Right ventricle myocardium inferior (tissue), 1 donor: ENCODE measurements at places on chromosomes 5 and 9. TPM values are rescaled to one million over a fixed set of nuclear protein-coding genes. Genes with fewer than 3 reads are reported as not detected.

IL33 gene
- 29.6 TPM for total RNA-seq

SNCAIP gene
- 1.7 TPM for total RNA-seq

KLHL3 gene
- 23.3 TPM for total RNA-seq

- no peak for DNase-seq
Measured at GRCh38 chr5:31364881-31365636, 166.8 kb downstream of the DROSHA start.

GRCh38 chr9:8926461-8926860 is 1126.9 kb upstream of the DMAC1 start:
- no peak for DNase-seq

- no peak for DNase-seq
Measured at GRCh38 chr9:134391319-134392231, 65.3 kb downstream of the RXRA start.

- no peak for DNase-seq
Measured at GRCh38 chr5:55855509-55855908, 4.4 kb downstream of the IL31RA start.

DNA sequence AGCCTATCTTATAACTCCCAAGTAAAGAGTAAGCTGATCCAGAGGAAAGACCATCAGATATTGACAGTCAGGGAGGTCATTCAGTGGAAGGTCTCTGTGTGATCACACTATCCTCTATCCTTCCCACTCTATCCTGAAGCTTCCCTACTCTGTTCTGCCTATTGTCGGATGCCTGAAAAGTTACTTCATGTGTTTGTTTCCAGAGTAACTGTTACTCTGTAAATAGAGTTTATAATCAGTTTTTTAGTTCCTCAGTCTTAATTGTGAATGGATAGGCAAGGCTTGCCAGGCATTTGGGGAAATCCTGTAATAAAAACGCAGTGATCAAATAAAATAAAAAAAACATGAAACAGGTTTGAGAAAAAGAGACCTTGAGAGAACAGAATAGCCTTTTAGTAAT is 79.8 kb downstream of the XRCC4 start:
- no peak for DNase-seq

DNA sequence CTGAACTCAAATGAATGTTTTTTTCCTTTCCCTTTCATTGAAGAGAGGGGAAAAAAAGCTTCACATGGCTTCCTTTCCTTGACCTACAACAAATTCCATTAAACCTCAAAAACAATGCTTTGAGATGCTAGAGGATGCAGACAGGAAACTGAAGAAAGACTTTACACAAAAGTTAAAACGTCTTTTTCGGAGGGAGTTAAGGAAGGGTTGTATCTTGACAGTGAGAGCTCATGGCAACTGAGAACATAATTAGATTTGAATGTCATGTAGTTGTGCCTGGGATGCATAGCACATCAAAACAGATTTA is 66.4 kb downstream of the EBF1 start:
- no peak for DNase-seq

GRCh38 chr9:88372103-88372654 is 16.1 kb upstream of the SPIN1 start:
- no peak for DNase-seq

DNA sequence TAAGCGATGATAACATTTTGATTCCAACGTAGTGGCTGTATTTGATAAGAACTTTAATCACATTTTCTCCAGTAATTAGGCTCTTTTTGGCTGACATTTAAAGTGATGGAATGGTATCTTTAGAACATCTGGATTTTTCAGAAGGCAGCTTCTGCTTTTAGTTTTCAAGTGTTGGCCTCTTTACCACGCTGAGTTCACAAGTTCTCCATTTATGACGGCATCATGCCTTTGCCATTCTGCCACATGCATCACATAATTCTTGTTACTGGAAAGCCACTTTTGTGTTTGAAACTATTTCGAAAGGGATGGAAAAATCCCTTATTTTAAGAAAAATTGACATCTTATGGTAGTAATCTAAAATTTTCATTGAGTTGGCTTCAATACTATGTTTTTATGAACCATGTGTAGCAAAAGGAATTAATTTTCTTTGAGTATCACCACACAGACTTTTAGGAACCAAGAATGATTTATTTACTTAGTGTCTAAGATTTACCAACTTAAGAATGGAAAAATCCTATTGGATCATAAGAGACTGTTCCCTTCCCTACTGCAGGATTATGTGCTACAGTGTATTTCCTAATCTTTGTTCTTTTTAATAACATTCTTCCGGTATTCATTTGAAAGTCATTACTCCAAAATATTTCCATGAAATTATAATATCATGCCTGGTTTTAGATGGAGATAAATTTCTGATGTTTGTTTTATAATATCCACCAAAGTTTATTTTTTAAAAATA is 344.2 kb downstream of the ADGRV1 start:
- no peak for DNase-seq

DNA sequence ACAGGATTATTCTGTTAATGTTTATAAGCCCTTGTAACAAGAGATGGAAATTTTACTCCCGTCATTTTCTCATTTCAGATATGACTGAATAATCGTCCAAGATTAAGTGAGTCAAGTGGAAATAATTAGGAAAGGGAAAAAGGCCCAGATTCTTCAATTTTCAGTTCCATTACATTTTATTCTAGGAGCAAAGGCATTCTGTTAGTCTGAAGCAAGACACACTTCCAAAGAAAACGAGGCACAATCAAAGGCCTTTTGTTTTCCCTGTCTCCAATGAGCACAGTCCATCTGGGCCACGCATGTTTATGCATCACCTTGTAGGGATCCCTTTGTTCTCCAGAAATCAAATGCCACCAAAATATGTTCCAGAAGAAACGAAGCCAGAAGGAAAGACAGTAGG is 382.9 kb upstream of the RFX3 start:
- DNase-seq, result no peak

GRCh38 chr5:139914218-139914807 is 118.7 kb downstream of the PSD2 start:
- no peak for DNase-seq

DNA sequence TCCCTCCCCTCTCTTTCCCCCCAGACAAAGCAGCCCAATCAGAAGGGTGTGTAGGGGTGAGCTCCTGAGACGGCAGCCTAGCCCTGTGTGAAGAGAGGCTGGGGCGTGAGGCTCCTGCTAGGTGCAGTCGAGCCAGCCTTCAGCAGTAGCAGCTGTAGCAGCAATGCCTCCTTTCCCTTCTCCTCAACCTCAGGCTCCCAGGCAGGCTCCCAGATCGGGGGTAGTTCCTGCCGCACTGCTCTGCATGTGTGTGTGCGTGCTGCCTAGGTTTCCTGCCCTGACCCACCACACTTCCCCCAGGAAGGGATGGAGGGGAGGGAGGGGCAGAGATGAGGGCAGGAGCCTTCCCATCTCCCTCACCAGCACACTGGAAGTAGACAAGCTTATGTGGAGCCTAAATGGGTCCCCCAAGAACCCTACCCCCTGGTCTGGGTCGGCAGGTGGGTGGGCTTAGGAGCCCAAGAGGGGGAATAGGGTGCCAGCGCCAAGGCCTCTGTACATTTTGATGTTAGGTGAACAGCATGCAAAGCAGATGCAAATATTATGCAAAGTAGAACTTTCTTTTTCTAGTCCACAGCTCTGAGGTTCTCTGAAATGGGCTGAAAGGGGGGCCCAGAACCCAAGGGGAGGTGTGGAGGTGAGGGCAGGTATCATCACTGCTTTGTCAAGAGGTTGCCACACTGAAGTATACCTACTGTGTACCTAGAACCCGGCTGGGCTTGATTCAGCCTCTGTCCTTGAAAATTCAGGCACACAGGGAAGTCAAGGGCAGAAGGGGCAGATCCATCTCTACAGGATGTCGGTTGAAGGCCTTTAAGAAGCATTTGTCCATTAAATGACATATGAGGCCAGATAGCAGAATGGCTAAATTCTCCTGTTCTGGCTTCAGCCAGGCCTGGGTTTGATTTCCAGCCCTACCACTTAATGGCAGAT is 57.8 kb downstream of the CXXC5 start:
- DNase-seq, result no peak

DNA sequence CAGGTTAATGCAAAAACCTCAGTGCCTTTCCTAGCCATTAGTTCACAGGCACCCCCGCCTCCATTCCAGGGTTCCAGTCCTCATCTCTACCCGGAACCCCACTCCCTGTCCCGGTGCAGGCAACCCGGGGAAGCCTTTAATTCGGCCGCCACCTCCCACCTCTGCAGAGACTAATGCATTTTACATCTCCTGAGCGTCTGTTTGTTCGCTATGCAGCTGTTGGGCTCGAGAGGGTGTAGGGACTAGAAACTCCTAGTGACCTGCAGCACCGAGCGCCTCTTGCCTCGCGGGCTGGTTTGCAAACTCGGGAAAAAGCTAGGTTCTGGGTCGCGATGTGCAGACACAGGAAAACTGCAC is 3.6 kb downstream of the GDNF start:
- DNase-seq, result no peak

DNA sequence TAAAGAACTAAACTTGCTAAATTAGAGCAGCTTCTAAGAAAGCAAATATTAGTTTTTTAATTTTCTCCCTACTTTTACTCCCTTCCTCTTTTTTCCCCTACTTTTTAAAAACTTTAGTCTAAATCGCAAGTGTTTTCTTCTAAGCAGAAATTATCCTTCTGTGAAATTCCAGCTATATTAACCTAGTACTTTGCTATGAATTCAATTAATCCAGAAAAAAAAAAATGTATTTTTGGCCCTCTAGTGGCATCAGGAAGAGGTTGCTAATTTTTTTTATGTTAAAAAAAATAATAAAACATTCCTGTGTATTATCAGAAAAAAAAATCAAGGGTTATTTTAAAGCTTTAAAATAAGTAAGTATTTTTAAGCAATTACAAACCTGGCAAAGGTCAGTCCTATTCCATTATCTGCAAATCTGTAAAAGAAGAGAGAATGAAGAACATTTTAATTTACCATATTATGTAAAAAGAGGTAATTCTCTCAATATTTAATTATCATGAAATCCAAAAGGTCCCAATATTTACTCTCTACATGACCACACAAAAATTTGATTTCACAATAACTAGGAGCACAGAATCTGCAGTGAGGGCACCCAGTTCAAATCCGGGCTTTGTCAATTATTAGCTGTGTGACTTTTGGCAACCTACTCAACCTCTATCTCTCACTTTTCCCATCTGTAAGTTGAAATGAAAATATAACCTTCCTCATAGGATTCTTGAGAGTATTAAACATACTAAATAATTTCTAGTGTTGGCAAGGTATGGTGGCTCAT is 52.0 kb downstream of the CEMIP2 start:
- no peak for DNase-seq

DNA sequence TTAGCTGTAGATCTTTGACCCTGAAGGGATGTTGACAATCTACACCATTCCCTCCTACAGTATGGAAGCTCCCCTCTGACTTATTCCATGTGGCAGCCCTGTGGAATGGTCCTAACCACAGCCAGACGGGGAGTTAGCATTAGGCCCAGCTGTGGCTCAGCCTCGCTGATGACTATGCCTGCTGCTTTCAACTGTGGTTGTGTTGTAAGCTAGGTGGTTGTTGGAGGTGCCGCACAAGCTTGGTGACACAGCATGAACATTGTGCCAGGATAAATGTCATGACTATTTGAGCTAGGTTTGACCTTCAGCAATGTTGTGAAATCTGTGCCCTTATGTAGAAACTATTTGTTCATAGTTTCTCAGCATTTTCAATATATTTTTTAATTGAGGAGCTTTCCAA is 40.6 kb downstream of the SGCD start:
- DNase-seq, result no peak

DNA sequence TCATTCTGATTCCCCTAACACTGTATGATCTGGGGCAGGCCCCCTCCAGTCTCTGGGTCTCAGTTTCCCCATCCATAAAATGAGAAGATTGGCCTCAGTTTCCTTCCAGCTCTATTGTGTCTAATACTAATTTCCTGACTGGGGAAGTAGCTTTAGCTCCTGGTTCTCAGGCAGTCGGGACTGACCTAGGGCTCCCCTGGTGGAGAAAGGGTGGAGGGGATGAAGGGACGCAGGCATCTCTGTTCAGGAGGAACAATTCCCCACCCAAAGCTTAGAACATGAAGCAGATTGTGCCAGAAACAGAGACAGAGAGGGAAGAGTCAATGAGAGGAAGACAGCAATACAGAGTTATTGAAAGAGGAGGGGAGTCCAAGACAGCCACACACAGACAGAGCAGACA is 14.2 kb upstream of the PTGS1 start:
- DNase-seq, result no peak

DNA sequence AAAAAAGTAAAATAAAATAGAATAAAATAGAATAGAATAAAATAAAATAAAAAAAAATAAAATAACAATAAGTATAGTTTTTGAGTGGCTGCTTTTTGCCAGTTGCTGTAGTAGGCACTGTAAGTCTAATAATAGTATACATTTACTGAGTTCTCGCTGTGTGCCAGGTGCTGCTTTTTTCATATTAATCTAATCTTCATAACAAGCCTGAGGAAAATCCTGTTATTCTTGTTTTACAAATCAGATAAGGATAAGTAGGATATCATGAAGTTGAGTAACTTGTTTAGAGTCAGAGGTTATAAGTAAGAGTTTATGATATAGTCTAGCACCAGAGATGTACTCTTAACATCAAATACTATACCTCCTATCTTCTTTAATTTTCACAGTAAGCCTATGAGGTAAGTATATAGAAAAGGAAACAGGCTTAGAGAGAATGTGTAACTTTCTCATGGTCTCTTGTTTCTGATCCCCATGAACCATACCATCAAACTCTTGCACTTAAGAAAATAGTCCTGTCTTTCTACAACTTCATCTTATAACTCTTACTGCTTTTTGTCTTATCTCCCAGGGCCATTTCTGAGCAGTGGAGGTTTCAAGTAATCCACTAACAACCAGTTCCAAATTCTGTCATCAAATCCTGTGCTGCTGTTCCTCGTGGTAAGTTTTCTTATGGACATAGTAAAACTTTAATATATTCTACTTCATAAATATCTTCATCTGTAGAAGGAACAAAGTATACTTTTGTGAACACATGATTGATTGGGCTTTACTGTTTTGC is 18.7 kb downstream of the RMI1 start:
- no peak for DNase-seq

- peak; percentile 76 for DNase-seq
Measured at GRCh38 chr5:42951293-42951840, 88.8 kb downstream of the ANXA2R start.

DNA sequence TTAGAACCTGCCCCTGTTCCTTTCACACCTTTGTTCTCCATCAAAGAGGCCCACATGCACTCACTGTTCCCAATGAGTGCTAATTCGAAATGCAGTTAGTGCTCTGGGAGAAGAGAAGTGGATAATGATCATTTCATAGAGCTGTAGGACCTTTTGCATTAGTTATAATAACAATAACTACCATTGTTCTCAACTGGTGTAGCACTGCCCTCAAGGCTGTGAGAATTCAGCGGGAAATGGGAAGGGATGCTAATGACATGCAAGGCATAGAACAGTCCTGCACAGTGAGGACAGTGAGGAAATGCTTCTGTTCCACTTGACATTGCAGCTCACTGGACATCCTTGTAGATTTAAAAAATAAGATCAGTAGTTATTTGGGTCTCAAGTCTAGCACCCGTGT is 187.4 kb downstream of the FBXL7 start:
- no peak for DNase-seq

DNA sequence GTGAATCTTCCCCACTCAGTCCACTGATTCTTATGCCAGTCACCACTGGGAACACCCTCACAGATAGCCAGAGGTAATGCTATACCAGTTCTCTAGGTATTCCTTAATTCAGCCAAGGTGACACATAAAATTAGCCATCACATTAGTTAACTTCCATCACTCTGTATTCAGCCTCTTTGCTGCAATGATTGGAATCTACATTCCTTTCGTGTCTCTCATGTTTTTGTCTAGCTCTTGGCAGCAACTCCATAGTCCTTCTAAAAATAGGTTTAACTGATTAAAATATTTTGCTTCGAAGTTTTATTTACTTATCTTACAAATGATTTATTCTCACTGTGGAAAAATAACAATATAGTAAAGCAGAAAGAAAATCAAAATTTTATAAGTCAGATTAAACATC is 19.6 kb upstream of the RNF20 start:
- DNase-seq, result no peak
